ENCODE measurements at places on chromosomes 5 and 9. TPM values are rescaled to one million over a fixed set of nuclear protein-coding genes. Genes with fewer than 3 reads are reported as not detected.

GRCh38 chr9:100057624-100058023, 41.2 kb downstream of the ERP44 start:
- DNase-seq, result no peak

DNA sequence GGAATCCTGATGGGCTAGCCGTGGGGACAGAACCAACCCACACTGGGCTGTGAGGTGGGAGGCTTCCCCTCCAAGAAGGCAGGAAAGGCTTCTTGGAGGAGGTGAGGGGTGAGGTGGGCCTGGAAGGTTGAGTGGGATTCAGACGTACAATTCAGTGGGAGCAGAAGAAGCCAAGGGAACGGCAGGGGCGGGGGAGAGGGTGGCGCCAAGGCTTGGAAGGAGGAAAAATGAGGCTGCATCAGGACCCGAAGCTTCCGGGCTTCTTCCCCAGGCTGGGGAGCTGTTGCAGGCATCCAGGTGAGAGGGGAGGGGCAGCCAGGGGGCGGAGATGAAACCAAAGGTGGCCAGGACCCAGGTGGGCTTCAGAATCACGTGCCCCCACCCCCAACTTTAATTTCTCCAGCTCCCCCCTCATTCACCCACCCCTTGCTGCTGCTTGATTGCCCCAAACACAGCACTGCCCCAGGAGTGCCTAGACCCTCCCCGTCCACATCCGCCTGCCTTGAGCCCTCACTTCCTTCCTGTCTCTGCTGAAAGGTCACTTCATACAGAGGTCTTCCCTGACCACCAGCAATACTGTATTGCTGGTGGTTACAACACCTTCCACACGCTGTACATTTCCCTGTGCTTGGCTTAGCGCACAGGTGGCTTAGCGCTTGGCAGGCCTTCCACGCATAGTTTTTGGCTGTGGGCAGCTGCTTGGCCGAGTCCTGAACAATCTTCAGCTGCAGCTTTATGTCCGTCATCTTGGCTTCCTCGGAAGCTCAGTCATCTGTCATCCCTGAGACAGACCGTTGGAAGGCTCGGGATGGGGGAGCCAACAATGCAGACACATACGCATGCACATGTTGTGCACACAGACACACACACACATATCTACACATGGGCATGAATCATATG, 193.5 kb downstream of the RGS3 start:
- no peak for DNase-seq

- no peak for DNase-seq
These were observed 469.9 kb downstream of the ARHGEF28 start for GRCh38 chr5:74095871-74096270.

DNA sequence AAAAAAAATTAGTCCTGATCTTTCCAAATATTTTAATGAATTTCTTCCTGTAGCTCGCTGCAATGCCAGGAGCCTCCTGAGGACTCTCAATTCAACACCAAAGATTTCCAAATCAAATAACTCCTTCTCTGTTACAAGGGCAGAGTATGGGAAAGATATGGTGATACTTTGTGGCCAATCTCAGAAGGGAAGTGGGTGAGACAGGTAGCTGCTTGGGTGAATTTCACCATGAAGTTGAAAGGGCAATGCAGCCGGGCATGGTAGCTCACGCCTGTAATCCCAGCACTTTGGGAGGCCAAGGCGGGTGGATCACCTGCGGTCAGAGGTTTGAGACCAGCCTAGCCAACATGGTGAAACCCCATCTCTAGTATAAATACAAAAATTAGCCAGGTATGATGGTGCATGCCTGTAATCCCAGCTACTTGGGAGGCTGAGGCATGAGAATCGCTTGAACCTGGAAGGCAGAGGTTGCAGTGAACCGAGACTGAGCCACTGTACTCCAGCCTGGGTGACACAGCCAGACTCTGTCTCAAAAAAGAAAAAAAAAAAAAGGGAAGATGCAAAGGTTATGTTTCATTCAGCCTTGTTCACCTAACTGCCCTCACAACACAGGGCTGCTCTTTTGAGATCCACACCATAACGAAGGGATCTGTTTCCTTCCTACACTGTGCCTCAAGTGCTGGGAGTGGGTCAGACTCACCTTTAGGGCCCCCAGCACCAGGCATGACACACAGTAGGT, 58.6 kb downstream of the PTPN3 start:
- DNase-seq, result no peak

- DNase-seq, result no peak
These were observed 28.8 kb downstream of the ALG2 start for GRCh38 chr9:99192786-99193465.

- peak; percentile 30 for DNase-seq
These were observed 14.2 kb upstream of the CCDC180 start for GRCh38 chr9:97293207-97293721.

DNA sequence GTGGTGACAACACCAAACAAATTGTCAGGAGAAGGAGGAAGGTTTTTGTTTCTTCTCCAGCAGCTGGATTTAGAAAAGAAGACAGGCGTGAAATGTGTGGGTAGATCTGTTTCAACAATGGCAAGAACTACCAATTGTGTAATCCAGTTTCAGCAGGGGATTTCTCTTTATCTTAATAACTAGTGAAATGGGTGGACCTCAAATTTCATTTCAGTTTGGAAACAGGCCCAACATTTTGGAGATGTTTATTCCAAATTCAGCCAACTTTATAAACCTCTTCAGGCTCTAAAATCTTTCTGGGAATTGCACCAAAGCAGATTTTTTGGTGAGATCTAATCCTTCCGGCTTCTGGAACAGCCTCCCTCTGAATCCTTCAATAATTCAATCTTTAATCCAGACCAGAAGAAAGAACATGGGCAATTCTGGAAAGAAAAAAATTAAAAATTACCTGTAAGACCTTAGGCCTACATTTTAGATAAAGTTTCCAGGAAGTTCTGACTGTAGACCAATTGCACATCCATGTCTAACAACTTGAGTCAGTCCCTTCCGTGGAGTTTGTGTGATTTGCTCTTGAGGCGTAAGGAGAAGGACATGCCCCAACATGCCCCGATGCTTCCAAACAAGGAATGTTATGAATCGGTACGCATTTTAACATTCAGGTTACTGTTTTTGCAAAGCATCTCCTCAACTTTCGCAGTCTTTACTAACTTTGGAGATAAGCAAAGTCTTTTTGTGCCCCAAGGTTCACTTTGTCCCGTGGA, 423.6 kb downstream of the IRX1 start:
- no peak for DNase-seq

- DNase-seq, result no peak
These were observed 1.4 kb downstream of the ZBTB26 start for GRCh38 chr9:122929796-122930354.

DNA sequence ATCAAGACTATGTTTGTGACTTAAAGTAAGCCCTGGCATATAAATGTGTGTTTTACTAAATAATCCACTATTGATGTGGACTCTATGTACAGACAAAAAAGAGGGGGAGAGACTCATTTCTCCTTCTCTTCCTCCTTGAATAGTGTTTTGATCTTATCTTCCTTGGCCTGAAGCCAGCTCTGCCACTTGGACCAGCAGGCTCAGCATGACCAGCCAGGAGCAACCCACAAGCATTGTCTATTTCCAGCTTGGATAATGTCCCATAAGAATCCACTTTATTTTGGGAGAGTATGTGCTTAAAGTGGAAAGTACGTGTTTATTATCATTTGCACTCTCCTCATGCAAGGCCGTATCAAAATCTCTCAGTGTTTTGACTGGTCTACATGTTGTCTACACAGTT, 23.8 kb upstream of the SLC46A2 start:
- no peak for DNase-seq

DNA sequence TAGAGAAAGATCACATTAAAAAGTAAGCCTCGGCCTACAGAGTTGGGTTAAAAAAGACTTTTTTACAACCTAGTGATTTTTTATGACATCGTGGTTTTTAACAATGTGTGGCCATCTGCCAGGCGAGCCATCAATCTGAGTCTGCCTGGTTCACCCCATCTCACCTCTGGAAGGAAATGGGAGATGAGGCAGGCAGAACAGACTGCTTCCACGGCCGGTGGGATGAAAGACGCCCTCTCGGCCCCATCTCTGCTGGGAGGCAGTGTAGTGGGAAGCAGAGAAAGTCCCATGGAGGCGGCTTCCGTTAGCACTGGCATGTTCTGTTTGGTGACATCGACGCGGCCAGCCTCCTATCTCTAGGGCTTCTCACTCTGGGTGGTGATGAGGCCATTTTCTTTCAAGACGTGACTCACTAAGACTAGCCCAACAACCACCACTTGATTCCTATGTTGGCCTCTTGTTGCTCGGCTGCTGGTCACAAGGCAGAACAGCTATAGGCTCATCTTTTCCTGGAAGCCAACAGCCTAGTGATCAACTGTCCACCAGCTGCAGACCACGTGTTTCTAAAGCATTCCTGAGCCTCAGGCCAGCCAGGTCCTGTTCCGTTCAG, 132.4 kb upstream of the OTULINL start:
- DNase-seq, result peak; percentile 21

- peak; percentile 32 for DNase-seq
These were observed 78.0 kb upstream of the LHFPL2 start for GRCh38 chr5:78726571-78726970.

DNA sequence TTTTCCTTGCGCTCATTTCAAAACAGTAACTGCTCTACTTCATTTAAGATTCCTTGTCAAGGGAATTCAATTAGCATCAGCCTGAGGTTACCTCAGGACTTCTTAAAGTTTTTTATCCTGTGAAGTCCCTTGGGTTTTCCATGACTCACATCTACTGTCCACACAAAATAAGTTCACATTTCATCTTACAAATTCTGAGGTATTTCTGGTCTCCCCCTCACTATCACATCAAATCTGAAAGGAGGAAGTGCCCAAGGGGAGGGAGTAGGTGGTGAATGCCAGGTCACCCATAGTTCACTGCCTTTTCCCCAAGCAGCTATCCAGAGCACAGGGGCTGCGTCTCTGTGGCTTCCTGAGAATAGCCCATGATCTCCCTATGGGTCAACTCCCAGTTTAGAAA, 227.1 kb upstream of the NREP start:
- no peak for DNase-seq

- DNase-seq, result no peak
These were observed 27.9 kb upstream of the FBXL7 start for GRCh38 chr5:15472116-15472515.

DNA sequence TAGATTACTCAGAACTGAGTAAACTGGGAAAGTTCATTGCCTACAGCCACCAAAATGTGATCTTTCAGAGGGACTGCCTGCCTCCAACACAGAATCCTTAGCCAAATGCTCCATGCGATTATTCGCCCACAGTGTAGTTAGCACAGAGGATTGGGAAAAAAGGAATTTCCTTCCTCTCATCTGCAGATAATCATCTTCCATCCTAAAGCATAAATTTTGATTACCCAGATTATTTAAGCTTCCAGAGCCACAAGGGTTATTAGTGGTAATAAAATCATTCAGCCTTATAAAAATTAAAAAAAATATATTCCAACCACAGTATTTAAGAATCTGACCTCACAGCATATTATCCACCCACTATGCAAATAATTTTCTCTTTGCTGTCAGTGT, 285.3 kb upstream of the GRAMD2B start:
- no peak for DNase-seq

- DNase-seq, result no peak
These were observed 530.4 kb downstream of the ACTL7B start for GRCh38 chr9:108325406-108325805.

GRCh38 chr9:26331223-26331622, 561.4 kb downstream of the CAAP1 start:
- DNase-seq, result no peak

DNA sequence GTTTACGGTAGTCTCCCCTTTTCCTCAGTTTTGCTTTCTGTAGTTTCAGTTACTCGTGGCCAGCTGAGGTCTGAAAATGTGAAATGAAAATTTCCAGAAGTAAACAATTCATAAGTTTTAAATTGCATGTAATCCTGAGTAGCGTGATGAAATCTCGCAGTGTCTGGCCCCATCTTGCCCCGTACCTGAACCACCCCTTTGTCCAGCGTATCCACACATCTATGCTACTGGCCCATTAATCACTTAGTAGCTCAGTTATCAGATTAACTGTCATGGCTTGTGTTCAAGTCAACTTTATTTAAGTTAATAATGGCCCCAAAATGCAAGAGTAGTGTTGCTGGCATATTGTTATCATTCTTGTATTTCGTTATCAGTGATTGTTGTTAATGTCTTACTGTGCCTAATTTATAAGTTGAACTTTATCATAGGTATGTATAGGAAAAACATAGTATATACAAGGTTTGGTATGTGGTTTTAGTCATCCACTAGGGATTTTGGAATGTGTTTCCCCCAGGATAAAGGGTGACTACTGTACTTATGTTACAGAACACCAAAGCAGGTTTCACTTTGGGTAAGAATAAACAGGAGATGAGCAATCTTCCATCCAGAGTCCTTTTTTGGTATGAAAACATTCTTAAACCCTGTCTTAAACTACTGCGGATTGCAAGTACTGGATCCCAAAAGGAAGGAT, 118.4 kb upstream of the KCNN2 start:
- DNase-seq, result no peak

The GBGT1 gene
- 15.4 TPM for polyA plus RNA-seq

The RLN2 gene
- polyA plus RNA-seq, result not detected

The UBE2QL1 gene
- polyA plus RNA-seq, result 0.75 TPM

The NACC2 gene
- polyA plus RNA-seq, result 6.5 TPM

The TAF11L10 gene
- not detected for polyA plus RNA-seq
